Activated CD4-positive, alpha-beta T cell treated with anti-CD3 and anti-CD28 coated beads, Interleukin-2, amount 50 U/mL, for 48 hours (primary cell): ENCODE measurements at places on chromosomes 4 and X.

DNA sequence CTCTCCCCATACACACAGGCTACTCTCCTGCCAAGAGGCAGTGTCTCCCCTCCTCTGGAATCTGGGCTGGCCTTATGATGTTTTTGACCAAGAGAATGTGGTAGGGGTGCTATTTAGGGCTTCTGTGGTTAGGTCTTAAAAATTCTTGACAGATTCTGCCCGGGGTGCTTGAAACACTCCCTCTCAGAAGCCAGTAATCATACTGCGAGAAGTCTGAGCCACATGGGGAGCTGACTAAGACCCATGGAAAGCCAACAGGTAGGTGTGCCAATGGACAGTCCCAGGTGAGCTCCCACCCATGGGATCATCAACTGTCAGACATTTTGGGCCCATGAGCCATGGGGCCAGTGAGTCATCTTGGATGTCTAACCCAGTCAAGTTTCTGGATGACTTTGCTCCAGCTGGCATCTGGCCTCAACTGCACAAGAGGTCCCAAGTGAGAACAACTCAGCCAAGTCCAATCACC, 315.7 kb downstream of the FBXW7 start:
- DNase-seq, result peak; percentile 39

DNA sequence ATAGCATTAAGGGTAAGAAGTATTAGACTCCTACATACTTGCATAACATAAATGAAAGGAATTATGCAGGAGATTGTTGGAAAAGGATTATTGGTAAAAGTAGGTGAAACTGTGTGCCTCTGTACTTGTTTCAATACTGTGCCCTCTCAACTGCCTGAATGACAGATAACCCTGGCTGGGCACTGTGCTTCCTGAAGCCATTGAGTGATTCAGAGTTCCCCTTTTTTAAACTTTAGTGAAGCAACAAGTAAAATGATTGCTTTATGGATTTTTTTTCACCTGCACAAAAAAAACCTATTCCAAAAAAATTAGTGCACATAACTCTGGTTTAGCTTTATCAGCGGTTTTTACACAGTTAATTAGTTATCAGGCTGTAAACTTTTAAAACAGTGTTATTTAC, 204.8 kb downstream of the TRAM1L1 start:
- DNase-seq, result no peak

DNA sequence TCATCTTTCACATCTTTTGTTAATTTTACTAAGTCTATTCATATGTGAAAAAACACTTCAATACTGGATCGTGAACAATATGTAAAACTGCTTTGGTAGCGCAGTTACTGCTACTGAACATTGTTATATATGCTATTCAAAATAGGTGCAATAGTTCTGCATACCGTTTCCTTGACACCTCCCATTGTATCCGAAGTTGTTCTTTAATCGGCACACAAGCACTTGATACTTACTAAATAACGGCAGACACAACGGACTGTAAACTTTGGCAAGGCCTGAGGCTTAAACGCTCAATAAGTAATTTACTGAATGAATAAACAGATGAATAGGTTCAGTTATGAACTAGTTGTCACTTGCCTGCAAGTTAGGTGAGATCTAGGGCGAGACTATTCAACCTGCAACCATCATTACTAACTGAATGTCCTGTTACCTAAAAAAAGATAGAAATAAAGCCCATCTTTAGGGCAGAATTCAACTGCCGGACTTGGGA, 620 bp downstream of the ANAPC10 start:
- no peak for DNase-seq

DNA sequence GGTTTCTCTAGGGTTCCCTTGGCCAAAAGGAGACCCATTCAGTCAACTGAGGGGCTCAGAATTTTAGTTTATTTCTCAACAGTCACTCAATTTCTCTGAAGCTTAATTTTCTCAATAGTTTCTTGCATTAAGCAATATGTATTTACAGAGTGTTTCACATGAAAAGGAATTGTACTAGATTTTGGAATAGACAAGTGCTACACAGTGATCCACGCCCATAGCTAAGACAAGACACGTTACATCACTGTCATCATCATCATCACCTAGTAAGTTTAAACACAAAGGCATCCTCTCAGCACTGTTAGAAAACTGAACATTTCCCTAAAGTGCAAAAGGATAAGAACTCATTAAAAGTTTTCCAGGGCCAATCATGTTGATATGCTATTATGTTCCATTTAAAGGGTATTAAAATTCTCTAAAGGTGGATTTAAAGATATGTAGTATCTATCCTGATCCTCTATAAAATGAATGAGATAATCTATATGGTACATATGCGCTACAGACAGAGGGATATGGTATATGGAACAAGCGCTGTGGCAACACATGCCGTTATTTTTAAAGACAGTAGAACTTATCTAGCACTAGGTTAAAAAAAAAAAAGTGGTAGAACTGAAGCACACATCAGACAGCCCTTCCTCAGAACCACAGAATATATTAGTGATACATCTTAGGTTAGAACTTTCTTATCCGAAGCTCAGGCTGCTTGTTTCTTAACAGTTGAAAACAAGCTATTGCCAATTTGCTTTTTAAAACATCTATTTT, 12.1 kb downstream of the PPA2 start:
- DNase-seq, result no peak

GRCh38 chr4:131207589-131207988, 1941.5 kb upstream of the PCDH10 start:
- no peak for DNase-seq
